Naive thymus-derived CD8-positive, alpha-beta T cell (primary cell): ENCODE measurements at places on chromosomes 1 and 21. TPM values are rescaled to one million over a fixed set of nuclear protein-coding genes. Genes with fewer than 3 reads are reported as not detected.

ANGPTL1 gene
- total RNA-seq: not detected

SPRR2A gene
- not detected for total RNA-seq

BGLAP gene
- total RNA-seq: 7.8 TPM

GALE gene
- 8.4 TPM for total RNA-seq

OR6Y1 gene
- total RNA-seq: not detected

INSRR gene
- not detected for total RNA-seq

GPR37L1 gene
- not detected for total RNA-seq

HSPB7 gene
- total RNA-seq: not detected

MTHFR gene
- total RNA-seq: 71.7 TPM

CCDC181 gene
- not detected for total RNA-seq

DDR2 gene
- total RNA-seq: 0.16 TPM

OR10J1 gene
- total RNA-seq: not detected

BEND5 gene
- 8.9 TPM for total RNA-seq

CFHR2 gene
- not detected for total RNA-seq

LCE3D gene
- not detected for total RNA-seq

KIF21B gene
- total RNA-seq: 91.7 TPM

CD1E gene
- not detected for total RNA-seq

FAAH gene
- 8.9 TPM for total RNA-seq

VTCN1 gene
- not detected for total RNA-seq
